Neural progenitor cell (in vitro differentiated cells): ENCODE measurements at places on chromosomes 7 and 10. TPM values are rescaled to one million over a fixed set of nuclear protein-coding genes. Genes with fewer than 3 reads are reported as not detected.

DNA sequence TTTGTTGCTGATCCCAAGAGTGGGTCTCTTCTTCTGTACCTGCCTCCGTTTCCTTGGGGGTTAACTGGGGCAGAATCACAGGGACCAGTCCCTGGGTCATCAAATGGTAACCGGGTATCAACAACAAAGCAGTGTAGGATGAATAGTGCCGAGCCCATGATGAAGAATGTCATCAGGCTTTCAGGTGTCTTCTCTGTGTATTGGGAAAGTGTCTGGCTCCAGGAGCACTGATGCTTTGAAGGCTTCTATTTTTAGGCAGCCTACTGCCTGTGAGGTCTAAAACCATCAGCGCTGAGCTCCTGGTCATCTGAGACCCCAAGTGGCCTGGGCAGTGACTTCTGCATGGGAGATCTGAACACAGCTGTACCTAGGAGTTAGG, 48.2 kb upstream of the SHH start:
- no peak for DNase-seq

- peak; percentile 92 for DNase-seq
These were observed at the start of gene PON2 for GRCh38 chr7:95434557-95435421. Gene PON2, minus strand, starts transcription at chr7:95435028. Its CDS starts 77 bp downstream, at chr7:95434951.

DNA sequence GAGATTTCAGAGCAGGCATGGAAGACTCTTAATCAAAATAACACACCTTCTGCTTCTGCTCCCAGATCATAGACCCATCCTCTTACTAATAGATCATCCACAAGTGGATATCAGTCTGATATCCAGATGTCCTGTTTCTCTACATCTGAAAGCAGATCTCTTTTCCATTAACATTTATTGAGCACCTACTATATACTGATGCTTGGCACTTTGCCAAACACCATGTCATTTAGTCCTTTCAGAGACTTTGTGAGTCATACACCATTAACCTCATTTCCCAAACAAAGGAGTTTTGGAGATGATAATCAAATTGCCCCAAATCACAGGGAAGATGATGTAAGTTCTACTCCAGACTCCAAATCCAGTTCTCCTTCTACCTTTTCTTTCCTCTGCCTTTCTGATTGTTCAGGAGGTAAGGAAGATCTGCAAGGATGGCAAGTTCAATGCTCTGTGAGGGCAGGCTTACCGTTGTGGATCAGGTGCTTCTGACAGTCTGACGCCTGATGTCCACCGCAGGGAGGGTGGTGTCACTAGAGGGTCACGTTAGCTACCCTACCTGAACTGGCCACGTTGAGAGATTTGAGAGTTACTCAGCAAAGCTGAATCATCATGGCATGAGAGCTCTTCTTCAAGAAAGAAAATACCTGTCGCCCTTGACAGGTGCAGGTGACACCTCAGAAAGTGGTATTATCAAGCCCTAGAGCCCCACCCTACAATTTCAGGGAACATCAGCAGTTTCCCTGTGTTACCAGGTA, 269.6 kb upstream of the ZMIZ1 start:
- DNase-seq = no peak

GRCh38 chr7:150973571-150974451, 4.3 kb downstream of the KCNH2 start:
- DNase-seq = no peak

DNA sequence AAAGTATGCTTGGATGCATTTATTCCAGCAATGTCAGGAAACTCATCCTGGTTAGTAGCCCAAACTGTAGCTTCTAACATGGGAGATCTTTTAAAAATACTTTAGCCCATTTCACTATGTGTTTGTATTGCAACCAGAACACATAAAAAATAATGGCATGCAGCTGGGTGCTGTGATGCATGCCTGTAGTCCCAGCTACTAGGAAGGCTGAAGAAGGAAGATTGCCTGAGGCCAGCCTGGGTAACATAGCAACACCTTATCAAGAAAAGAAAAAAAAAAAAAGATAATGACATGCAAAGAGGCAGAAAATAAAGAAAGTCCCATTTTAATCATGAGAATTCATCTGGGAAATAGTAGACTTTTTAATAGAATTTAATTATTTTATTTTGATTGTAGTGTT, 517.0 kb upstream of the TEX47 start:
- DNase-seq = no peak

DNA sequence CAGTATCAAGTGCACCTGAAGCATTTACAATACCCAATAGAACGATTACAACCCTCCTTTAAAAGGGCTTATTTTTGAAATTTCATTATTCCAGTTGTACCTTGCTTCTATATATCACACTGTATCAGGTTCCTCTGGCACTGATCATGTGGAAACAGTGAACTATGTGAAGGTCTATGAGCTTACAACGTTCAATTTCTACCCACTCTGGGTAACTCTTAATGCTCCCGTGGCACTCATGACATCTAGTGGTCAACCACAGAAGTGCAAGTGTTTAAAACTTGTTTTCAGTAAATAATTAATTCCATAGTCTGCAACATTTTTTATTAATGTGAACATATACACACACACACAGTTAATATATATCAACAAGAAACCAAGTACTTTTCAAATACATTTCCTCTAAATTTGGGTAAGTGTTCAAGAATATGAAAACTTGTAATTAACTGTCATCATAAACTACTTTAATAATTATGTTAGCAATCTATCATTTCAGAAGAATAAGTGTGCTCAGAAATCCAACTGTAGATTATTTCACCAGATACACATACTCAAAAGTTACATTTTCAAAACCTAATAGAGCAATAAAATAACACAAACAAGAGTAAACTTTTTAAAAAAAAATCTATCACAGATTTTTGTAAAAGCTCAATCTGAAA, 61.0 kb downstream of the MPP7 start:
- DNase-seq = peak; percentile 64

DNA sequence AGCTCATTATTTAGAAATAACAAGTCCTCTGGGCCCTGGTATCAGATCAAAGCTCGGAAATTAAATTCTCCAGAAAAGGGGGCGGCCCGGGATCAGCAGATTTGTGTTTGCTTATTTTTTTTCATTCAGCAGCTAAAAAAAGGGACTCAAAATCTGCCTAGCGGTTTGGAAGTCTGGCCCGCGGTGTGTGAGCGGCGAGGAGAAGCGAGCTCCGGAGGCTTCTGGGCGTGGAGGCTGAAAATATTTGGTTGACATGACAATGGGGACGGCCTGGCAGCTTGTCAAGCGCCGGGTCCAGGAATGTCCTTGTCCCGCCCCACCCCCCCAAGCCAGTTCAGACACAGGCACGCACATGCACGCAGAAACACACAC, 43.4 kb downstream of the FOXL3 start:
- DNase-seq = peak; percentile 46

DNA sequence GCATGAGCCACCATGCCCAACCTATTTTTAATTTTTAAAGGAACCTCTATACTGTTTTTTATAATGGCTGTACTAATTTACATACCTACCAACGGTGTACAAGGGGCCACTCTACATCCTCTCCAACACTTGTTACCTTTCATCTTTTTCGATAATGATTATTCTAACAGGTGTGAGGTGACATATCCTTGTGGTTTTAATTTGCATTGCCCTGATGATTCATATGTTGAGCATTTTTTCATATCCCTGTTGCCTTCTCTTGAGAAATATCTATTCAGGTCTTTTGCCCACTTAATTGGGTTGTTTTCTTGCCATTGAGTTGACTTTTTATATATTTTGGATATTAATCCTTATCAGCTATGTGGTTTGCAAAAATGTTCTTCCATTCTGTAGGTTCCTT, 167.0 kb downstream of the CTTNBP2 start:
- DNase-seq = no peak

GRCh38 chr7:25835197-25835596, 316.8 kb upstream of the NFE2L3 start:
- DNase-seq = no peak

- DNase-seq = no peak
These were observed 71.0 kb upstream of the NKX6-2 start for GRCh38 chr10:132856869-132857524.

DNA sequence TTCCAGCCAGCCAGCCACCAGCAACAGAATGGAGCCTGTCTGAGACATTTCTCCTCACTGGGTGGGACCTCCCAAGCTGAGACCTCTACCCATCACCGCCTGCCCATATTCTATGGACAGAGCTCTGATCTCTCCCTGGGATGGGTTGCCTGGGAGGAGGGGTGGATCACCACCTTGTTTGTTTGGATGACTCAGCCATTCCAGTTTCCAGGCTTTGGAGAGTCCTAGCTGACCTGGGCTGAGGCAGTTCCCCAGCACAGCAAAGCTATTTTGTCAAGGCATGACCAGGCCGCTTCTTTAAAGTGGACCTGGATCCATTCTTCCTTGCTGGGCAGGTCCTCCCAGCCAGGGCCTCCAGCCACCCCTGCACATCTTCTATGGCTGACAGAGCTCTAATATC, 982.3 kb downstream of the DNAJB9 start:
- DNase-seq = no peak

DNA sequence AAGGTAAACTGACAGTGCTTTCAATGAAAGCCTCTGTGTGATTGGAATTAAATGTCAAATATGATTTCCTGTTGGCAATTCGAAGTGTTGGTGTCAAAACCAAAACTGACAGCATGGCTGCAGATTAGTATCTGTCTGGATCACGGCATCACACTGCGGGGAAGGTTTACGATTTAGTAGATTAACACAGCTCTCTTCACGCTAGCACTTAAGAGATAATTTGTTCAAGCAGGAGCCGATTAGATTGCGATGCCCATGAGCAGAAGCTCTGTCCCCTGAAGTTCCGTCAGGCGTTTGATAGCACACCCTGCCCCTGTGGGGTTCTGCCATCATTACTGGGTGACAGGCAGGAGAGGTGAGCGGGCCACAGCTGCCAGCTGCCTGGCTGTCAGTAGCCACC, 279.5 kb upstream of the AUTS2 start:
- no peak for DNase-seq

- no peak for DNase-seq
These were observed 45.4 kb downstream of the ST7 start for GRCh38 chr7:116998567-116999175.

DNA sequence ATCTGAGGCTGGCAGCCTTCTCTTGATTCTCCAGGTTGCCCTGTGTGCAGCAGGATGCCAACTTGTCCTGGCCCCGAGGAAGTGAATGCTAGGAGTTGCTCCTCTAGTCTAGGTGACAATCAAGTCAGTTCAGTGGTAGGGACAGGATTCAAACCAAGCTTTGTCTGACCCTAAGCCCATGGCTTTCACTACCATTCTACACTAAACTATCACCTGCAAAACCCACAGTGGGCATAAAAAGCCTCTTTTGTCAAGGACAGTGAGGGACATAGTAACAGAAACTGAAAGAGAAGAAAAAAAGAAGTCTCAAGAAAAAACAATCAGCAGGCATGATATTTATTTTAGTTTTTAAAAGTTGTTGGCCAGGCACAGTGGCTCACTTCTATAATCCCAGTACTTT, 33.5 kb downstream of the KCNMA1 start:
- no peak for DNase-seq

The IL2RA gene
- not detected in 2 replicates for total RNA-seq

The SRRT gene
- 60.4 and 108 TPM in 2 replicates for total RNA-seq

The ASZ1 gene
- not detected in 2 replicates for total RNA-seq

The C10orf53 gene
- total RNA-seq = not detected in 2 replicates

The EPHA1 gene
- total RNA-seq = 4.1 and 6.0 TPM in 2 replicates

The SEMA3D gene
- total RNA-seq = 0.99 TPM in 2 replicates

The OR2A42 gene
- 0.15 TPM in 1 of 2 replicates, not detected in the other for total RNA-seq

The CFTR gene
- total RNA-seq = 0.06 and 0.15 TPM in 2 replicates

The DNAAF5 gene
- 23.5 and 45.2 TPM in 2 replicates for total RNA-seq
